Activated CD4-positive, alpha-beta T cell treated with anti-CD3 and anti-CD28 coated beads, Interleukin-2, amount 50 U/mL, for 4 hours (primary cell): ENCODE measurements at places on chromosomes 6 and 20.

DNA sequence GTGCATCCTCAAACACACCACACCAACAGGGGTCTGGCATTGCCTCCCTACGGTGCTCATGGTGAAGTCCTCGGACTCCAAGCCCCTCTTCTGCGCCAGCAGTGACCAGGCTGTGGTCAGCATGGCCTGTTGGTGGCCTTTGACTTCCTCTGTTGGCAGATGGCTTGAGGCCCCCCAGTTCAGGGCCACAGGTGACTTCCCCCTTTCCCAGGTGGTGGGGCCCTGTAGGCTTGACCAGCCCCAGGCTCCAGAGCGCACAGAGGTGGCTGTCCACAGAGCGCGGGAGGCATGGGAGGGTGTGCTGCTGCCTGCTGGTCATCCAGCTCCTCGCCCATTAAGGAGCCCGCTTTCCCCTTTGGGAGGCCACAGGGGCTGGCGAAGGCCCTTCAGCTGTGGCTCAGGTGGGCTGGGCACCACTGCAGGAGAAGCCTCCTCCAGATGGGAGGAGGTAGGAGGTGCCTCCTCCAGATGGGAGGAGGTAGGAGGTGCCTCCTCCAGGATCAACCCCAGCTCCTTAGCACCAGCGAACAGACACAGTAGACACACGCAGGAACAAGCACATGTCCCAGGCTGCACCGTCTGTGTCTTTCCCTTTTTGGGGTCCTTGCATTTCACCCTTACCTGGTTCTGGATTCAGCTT is 52.1 kb upstream of the BHLHE23 start:
- no peak for DNase-seq

DNA sequence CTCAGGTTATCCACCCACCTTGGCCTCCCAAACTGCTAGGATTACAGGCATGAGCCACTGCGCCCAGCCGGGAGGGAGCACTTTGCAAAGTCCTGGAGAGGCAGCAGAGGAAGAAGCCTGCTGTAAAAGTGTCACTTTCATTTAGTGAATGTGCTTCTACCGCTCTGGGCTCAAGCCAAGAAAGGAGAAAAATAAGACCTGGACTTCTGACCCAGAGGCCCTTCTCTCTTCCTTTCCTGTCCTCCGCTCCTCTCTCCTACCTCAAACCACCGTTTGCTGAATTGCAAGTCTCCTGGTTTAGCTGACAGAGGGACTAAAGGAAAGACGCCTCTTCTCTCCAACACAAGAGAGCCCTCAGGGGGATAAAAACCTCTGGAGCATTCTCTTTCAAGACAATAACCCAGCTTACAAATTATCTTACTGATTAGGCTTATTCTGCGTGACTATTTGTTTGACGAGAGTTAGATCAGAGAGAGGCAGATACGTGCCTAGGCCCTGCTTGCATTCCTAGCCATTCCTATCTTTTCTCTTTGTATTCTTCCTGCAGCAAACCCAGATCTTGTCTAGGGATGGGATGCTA is 84.2 kb upstream of the SLC22A23 start:
- DNase-seq: no peak

- DNase-seq: no peak
These were observed 100.5 kb upstream of the FOXA2 start for GRCh38 chr20:22684763-22685443.

DNA sequence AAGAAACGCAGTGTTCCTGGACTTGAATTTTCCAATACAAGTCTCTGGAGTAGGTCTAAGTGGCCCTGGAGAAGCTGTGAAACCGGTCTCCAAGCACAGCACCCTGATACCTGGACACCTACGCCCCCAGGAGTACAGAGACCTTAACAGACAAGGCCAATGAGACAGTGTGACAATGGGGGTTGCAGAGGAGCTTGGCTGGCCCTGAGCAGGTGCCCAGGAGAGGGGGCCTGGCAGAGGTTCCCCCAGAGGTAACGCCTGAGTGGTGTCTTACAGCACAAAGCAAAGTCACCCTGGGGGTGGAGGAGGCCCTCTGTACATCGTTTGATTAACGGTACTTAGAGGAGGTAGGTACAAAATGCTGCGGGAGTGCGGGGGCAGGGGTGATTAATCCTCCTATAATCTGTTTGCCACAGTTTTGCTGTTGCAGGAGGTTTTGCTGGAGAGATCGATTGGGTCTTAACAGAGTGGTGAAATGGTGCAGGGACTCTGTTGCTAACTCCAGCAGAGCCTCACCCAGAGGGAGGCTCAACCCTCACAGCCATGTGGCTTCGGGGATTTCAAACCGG is 37.3 kb upstream of the APCDD1L start:
- DNase-seq: no peak

- no peak for DNase-seq
These were observed 60.6 kb downstream of the BTBD9 start for GRCh38 chr6:38579010-38579628.

DNA sequence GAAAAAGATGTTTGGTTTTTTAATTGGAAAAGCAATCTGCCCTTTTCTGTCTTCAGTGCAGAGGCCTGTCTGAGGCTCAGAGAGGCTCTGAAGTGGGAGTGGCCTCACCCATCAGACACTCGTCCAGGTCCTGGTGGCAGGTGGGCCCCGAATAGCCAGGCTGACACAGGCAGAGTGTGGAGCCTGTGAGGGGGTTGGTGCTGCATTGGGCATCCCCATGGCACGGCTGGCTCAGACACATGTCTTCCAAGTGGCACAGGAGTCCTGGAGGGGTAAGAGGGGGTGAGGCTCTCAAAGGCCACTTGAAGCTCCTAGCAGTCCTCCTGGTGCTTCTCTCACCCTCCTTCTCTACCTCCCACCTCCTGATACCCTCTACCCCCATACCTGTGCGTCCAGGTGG is 3.8 kb downstream of the NOTCH4 start:
- no peak for DNase-seq

DNA sequence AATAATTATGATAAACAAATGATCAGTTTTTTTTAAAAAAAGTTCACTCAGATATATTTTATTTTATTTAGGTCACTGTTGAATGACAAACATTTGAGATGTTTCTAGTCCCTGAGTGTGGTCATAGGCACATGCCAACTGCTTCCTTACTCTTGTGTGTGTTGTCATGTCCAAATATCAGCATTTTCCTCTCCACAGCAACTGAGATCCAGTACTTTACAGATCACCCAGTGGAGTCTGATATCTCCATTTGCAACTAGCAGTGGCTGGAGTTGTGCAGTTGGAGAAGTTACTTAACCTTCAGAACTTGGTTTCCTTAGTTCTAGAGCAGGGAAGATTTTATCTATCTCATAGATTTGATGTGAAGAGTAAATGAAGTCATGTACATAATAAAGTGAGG is 101.3 kb downstream of the MYB start:
- no peak for DNase-seq

GRCh38 chr6:129525055-129525454 is 184.9 kb downstream of the ARHGAP18 start:
- no peak for DNase-seq

- no peak for DNase-seq
These were observed 217.5 kb upstream of the SUPT3H start for GRCh38 chr6:45595010-45595851.

DNA sequence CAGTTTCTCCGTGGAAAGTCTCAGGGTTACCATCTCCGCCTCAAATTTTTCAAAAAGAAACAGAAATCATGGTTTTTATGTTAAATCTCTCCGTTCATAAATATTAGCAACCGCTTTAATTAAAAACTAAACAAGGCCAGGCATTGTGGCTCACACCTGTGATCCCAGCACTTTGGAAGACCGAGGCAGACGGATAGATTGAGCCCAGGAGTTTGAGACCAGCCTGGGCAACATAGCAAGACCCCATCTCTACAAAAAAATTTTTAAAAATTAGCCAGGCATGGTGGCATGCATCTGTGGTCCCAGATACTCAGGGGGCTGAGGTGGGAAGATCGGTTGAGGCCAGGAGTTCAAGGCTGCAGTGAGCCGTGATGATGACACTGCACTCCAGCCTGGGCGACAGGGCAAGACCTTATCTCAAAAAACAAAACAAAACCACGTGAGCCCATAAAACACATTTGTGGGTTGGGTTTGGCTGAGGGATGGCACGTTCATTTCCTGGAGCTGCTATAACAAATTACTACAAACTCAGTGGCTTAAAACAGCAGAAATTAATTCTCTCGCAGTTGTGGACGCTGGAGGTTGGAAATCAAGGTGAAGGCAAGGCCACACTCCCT is 223.2 kb downstream of the ZNF217 start:
- DNase-seq: no peak

DNA sequence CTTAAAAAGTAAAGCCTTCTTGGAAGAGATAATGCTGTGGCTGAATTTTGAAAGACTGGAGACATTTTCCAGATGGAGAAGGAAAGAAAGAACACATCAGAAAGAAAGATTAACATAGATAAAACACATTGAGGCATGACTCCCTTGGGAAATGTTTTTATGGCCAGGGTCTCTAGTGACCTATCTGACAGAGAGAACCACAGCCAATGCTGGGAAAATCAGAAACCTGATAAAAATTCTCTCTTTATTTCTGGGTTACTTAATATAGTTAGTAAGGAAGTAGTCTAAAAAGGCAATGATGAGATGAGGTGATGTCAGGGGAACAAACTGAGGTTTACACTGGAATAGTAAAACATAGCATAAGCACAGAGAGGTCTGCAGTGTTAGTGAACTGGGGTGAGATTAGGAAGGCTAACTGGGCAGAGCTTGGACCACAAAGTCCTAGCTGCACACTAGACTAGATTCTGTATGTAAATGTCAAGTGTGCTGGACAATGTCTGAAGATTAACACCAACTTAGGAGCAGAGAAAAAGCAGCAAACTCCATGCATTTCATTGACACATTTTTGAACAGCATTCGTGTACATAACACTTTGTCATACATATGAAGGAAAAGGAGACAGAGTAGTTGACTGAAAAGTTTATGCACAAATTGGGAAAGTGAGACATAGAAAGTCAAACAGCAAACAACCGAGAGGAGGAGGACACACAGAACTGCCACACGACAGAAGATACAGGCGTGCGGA is 31.0 kb downstream of the ELOVL2 start:
- DNase-seq: no peak

DNA sequence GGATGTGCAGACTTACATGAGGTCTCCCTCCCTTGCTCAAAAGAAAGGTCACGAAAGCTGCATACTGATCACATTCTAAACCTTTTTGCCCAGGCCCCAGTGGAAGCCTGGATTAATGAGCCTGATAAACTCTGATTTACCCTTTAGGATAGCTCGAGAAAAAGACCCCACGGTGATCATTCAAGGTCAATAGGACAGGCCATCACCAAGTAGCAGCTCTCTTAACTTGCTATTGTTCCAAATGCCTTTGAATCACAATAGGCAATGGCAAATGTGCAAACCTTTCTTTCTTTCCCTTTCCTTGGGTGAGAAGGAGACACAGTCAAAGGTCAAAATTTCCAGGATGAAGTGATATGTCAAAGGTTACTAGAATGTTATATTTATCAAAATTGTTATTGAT is 327.3 kb downstream of the HDGFL1 start:
- no peak for DNase-seq

DNA sequence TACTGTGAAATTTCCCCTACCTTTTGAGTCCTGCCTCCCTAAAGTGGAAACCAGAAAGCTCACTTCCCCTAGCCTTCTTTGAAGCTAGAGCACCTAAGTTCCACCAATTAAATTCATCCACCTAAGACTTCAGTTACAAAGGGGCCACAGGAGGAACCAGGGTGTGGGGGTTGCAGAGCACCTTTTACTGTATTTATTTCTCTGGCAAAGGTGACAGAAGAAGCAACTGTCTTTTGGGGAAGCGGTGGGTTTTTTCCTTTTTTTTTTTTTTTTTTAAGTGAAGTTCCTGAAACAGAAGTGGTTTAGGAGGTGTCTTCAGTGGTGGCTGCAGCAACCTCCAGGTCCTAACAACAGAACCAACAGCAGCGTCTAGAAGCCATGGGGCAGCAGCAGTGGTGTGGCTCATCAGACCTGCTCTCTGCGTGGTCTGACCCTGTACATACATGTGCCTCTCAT is 13.1 kb downstream of the PSMB9 start:
- no peak for DNase-seq

DNA sequence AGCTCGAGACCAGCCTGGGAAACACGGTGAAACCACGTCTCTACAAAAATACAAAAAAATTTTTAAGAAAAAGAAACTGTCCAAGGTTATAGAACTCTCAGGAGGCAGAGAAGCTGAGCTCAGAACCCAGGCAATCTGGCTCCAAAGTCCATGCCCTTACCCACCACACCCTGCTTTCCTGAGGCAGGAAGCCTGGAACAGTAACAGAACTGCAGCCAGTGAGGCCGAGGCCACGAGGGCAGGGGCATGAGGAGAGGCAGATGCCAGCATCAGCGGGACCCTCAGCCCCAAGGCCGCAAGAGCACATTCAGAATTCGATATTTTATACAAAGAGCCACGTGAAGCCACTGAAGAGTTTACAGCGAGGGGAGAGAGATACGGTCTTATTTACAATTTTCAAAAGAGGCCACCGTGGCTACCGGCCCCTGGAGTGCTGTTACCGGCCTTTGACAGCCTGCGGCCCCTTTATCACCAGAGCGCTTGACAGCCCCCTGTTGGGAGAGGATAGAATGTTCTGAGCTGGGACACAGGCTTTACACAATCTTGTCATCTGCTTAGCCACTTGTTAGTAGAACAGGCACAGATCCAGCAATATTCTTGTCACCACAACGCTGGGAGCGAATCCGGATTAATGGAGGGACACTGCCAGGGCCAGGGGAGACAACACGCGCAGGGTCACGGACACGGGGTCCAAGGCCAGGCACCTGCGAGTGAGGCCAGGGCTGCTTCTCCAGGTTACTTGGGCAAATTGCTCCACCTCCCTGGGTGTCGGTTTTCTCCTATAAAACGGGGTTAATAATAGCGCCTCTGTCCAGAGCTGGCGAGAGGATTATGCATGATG is 5.6 kb downstream of the SPATA2 start:
- DNase-seq: no peak

DNA sequence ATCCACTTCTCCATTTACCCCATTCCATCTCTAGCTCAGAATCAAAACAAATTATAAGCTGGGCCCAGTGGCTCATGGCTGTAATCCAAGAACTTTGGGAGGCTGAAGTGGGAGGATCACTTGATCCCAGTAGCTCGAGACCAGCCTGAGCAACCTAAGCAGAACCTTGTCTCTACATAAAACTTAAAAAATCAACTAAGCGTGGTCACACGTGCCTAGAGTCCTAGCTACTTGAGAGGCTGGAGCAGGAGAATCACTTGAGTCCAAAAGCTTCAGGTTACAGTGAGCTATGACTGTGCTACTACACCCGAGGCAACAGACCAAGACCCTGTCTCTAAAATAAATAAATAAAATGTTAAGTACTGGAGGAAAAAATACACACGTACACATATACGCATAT is 74.7 kb upstream of the RUNX2 start:
- no peak for DNase-seq

DNA sequence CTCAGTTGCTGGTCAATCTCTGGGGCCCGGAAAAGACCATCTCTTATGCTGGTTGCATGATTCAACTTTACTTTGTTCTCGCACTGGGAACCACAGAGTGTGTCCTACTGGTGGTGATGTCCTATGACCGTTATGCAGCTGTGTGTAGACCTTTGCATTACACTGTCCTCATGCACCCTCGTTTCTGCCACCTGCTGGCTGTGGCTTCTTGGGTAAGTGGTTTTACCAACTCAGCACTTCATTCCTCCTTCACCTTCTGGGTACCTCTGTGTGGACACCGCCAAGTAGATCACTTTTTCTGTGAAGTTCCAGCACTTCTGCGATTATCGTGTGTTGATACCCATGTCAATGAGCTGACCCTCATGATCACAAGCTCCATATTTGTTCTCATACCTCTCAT is 4.3 kb downstream of the OR2J3 start:
- no peak for DNase-seq

- DNase-seq: no peak
These were observed 231.5 kb upstream of the SUPT3H start for GRCh38 chr6:45609141-45609638.

- peak; percentile 36 for DNase-seq
These were observed 3.3 kb downstream of the VEGFA start for GRCh38 chr6:43773050-43773979.

- no peak for DNase-seq
These were observed 191.6 kb upstream of the SUPT3H start for GRCh38 chr6:45569210-45569945.
